ENCODE measurements at places on chromosomes 13 and 19. TPM values are rescaled to one million over a fixed set of nuclear protein-coding genes. Genes with fewer than 3 reads are reported as not detected.

DNA sequence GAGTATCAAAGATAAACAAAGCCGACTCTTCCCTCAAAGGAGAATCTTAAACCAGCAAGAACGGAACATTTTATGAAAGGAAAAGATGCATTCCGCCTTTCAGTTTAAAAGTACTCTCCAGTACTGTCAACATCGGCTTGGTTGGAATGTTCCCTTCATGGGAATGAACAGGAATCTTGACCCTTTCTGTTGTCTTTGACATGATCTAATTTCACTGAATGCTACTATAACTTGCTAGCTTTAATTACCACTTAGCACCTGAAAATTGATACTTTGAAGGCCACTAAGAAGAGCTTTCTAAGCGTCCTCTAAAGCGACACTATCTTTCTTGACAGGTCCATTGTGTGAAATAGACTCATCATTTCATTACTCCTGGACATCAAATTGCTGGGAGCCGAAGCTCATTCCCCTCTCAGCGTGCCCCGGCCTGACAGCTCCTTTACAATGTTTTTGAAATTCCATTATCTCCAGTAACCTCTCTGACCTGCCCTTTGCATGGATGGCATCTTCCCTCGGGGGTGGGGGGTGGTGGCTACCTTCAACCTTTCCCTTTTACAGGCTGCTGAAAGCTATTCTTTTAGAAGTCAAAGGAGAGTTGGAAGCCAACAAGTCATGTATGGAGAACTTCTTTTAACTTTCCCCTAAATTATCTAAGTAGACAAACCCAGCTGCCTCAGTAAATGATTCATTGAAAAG is 67.9 kb downstream of the EFNB2 start:
- DNase-seq: no peak

GRCh38 chr19:4730740-4731171 is 7.1 kb upstream of the DPP9 start:
- no peak for DNase-seq

- no peak for DNase-seq
Observed at GRCh38 chr19:33569821-33570220, 48.2 kb upstream of the PEPD start.

- DNase-seq: no peak
Observed at GRCh38 chr19:17949956-17950309, 17.0 kb upstream of the KCNN1 start.

The SIGLEC7 gene
- not detected for total RNA-seq
